SK-MEL-5 (cell line): ENCODE measurements at places on chromosomes 4 and X. TPM values are rescaled to one million over a fixed set of nuclear protein-coding genes. Genes with fewer than 3 reads are reported as not detected.
A peak's percentile ranks its signal among the peaks of the same experiment; 100 is the strongest.

DNA sequence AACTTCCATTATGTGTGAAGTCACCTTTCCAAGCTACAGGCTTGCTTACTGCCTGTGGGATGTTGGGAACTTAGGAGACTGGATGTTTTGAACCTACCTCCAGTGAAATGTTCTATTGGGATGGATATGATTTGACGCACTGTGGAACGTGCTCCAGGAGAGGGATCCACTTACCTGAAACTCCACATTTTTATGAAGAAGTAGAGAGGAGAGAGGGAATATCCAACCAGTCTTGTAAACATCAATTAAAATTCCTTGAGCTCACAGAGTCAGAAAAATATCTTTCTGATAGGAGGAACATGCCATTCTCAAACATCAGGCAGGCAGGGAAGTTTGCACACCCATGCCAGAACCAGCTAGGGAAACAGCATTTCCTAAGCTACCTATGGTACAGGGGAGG lies 91.1 kb upstream of the MAOA start:
- no peak for DNase-seq

DNA sequence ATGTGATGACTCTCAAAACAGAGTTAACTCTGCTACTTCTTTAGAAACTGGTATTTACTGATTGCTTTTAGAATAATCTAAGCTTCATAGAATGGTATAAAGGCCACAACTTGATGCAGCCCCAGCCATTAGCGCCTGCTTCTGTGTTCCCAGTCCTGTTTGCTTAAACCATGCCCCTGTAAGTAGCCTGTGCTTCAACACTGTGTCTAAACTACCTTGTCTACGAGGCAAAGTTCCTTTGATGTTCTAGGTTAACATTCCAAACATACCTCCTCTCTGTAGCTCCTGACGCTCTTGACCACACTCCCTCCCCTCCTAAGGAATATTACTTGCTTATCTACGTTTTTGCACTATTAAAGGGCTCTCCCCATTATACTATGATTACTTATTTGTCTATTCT lies 352.5 kb upstream of the ADGRL3 start:
- no peak for DNase-seq

- DNase-seq: no peak
Measured at GRCh38 chr4:20724915-20725314, 24.7 kb downstream of the PACRGL start.

- no peak for DNase-seq
Measured at GRCh38 chrX:86194758-86195157, 46.5 kb downstream of the DACH2 start.

DNA sequence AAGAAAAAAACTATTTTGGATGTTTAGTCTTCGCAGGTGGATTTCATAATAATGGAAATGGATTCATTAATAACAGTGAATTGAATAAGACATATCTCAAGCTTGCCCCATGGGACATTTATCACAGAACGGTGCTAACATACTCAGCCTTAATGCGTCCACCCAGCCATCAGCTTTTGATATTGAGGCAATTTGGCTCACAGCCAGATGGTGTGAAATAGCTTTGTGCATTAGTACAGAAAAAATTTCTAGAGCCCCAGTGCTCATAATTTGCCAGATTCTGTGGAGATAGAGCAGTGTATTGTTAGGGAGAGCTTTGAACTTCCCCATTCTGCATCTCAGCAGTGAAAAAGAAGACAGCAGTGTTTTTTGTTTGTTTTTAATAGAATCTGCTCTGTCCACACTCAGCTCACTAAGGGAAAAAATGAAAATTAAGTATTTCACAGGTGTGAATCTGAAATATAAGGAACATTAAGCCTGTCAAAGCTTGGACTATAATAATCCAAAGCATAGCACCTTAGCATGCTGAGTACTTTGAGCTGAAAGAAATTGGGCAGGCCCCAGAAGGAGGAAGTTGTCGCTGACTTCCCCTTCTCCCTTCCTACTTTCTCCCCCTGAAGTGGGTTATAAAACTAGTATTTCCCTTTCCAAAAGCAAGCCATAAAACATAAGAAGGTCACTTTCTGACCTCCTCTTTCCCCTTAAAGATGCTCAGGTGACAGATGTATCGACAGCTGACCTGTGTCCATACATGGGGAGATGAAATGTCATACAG lies 295.8 kb downstream of the MAGEB5 start:
- no peak for DNase-seq

GRCh38 chr4:105145903-105146275 lies 787 bp upstream of the TET2 start:
- DNase-seq: no peak

GRCh38 chr4:153013202-153013977 lies 77.3 kb downstream of the FHDC1 start:
- no peak for DNase-seq

DNA sequence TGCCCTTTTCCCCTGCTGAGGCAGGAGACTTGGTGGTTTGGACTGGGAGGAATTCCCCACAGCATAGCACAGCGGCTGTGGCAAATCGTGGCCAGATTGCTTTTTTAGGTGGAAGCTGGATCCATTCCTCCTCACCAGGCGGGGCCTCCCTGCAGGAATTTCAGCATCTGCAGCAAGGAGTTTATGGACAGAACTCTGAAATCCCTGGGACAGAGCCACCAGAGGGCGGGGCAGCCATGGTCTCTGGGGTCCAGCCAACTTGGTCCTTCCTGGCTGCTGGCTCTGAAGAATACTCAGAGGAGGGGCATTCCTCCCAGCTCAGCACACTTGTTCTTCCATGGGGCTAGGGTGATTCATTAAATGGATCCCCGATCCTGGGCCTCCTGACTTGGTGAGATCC lies 794.3 kb downstream of the SH3BGRL start:
- DNase-seq: no peak

- no peak for DNase-seq
Measured at GRCh38 chr4:149048451-149049143, 606.4 kb upstream of the NR3C2 start.

GRCh38 chrX:129843209-129843458 lies 552 bp downstream of the ZDHHC9 start:
- no peak for DNase-seq

- no peak for DNase-seq
Measured at GRCh38 chrX:49988143-49988542, 65.7 kb downstream of the CLCN5 start.

DNA sequence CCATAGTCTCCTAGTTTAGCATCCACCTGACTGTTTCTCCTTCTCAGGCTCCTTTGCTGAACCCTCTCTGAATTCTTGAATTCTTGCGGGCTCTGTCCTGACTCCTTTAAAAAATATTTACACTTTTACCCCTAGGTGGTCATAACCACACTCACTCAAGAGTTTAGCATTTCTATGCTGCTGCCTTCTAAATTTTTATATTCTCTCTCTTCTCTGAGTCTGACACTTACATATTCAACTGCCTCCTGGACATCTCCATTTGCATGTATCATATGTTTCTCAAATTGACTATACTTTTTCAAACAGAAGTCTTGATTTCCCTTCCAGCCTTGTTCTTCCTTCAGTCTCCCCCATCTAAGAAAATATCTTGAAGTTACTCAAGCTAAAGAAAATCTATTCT lies 31.6 kb downstream of the ARL9 start:
- no peak for DNase-seq

- no peak for DNase-seq
Measured at GRCh38 chr4:22483551-22483981, 32.3 kb downstream of the ADGRA3 start.

- DNase-seq: no peak
Measured at GRCh38 chr4:126242679-126243390, 928.1 kb downstream of the FAT4 start.

GRCh38 chrX:68534691-68535090 lies 35.8 kb downstream of the YIPF6 start:
- peak; percentile 90 for DNase-seq

DNA sequence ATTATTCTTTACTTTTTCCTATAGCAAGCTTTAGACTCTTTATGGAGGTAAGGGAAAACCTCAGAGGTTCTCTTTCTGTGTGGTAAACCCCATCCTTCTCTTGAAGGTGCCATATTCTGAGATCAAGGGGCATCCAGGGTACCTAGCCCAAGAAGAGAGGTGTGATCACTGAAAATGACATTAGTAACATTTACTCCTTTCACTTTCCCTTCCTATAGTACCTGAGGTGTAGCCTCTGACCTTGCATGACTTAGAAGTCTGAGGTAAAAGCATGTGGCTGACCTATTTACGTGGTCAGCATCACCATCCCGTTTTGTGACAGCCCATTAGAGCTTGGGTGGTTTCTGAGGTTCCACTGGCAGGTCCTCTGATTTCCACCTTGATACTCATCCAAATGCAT lies 25.7 kb downstream of the SGMS2 start:
- no peak for DNase-seq

RBM47 gene
- total RNA-seq: 7.2 and 7.5 TPM in 2 replicates

ZCCHC18 gene
- total RNA-seq: 0.21 and 0.32 TPM in 2 replicates

TBC1D25 gene
- total RNA-seq: 3.3 and 4.7 TPM in 2 replicates

ETDB gene
- not detected in 2 replicates for total RNA-seq

AADAT gene
- 15.7 and 17.8 TPM in 2 replicates for total RNA-seq

PAGE1 gene
- total RNA-seq: 0.27 TPM in 1 of 2 replicates, not detected in the other

MAGEA4 gene
- total RNA-seq: 0.19 TPM in 1 of 2 replicates, not detected in the other

CCDC110 gene
- 0.92 and 2.7 TPM in 2 replicates for total RNA-seq

ZMAT1 gene
- total RNA-seq: 0.32 and 0.61 TPM in 2 replicates
